ENCODE measurements at places on chromosomes 6 and 20. TPM values are rescaled to one million over a fixed set of nuclear protein-coding genes. Genes with fewer than 3 reads are reported as not detected.

The PAX1 gene
- not detected for total RNA-seq

The MAP7 gene
- total RNA-seq, result 57.4 TPM

The GPR6 gene
- not detected for total RNA-seq

DNA sequence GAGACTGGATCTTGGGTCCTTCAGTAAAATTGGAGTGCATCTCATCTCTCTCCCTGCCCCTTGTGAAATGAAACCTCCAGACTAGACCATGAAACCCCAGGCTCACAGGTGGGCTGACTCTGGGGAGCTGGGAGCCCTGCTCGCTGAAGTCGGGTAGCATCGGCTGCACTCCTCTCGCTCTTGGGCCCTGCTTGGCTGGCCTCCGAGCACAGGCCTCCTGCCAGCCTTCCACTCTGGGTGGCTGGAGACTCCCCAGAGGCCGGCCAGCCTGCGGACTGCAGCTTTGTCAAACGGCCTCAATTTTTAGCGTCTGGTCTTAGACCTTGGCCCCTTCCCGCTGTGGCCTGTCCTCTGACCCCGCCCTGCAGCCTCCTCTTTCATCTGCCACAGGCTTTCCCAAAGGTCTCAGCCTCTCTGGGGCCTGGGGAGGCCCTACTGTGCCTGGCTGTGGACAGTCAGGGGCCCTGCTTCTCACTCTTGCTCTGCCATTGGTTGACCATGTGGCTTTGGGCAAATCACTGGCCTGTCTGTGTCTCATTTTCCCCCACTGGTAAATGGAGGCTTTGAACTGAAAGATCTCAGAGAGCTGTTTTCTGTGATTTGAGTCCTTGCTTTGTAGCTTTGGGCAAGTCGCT, 45.1 kb downstream of the SRC start:
- peak; percentile 54 for DNase-seq

DNA sequence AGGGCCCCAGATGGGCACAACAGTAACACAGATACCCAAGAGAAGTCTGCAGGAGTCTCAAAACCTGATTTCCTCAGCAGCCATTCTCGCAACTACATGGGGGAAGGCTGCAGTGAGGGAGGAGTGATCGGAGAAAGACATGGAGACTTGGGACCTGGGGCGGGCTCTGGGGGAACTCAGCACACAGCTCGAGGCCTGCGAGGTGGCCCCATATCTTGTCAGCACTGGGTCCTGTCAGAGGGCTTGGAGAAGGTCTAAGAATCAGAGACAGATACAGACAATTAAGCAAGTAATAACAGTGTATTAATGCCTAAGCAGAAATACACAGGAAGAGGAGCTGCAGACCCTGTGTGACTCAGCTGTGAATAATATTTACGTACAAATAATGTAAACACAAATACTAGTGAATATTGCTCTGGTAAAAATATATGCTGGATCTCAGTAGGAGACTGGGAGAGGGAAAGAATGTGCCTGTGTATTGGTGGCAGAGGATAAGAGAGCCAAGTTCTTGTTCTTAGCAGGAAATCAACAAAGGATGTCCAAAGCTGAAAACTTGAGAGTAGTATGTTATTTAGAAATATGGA, 336.2 kb downstream of the ZFAND3 start:
- no peak for DNase-seq

DNA sequence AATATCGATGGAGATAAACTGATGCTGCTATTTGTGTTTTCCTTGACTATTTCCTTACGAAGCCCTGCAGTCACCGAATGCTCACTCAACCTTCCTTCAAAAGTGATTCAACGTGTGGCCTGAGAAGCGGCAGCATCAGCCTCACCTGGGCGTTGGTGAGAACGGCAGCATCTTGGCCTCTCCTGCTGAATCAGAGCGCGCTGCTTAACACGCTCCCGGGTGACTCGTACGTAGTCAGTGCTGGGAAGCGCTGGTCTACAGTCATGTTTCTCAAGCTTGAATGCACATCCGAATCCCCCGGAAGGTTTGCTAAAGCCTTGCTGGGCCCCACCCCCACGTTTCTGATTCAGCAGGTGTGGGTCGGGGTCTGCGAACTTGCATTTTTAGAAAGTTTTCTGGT, 214.1 kb upstream of the RREB1 start:
- DNase-seq, result no peak

DNA sequence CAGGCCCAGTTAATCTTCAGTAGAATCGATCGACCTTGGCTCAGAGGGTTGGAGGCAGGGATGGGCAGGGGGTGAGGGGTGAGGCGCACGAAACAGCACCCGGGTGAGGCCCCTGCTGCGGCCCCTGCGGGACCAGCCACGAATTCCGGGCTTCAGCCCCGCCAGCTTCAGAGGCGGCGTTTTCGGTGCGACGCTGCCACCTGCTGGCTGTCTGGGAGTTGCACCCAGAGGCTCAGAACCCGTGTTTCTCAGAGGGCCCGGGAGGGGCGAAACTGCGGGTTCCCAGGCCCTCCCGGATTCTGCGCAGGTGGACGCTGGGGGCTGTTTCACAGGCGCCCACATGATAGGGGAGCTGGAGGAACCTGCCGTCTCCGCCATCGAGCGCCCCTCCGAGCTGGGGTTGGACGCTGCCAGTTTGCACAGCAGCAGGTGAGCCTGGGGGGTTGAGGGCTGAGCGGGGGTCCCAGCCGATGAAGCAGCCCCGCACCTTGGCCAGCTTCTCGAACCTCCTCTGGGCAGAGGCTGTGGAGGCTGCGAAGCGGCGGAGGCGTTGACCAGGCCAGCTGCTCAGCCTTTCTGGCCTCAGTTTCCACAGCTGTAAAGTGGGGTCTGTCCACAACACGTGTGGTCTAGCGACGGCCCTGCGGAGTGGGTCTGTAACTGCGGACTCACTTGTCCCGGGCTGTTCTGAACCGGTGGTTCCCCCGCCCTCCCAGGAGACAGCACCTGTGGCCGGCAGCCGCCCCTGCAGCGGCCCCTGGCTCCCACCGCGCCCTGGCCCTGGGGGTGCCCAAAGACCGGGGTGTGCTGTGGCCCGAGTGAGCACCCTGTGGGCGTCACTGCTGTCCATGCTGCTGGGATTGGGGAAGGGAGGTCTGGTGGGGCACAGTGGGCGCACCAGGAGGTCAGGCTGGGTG, 2.5 kb upstream of the BHLHE23 start:
- peak; percentile 89 for DNase-seq

- no peak for DNase-seq
These were observed 593 bp downstream of the DNMT3B start for GRCh38 chr20:32762754-32763201.

DNA sequence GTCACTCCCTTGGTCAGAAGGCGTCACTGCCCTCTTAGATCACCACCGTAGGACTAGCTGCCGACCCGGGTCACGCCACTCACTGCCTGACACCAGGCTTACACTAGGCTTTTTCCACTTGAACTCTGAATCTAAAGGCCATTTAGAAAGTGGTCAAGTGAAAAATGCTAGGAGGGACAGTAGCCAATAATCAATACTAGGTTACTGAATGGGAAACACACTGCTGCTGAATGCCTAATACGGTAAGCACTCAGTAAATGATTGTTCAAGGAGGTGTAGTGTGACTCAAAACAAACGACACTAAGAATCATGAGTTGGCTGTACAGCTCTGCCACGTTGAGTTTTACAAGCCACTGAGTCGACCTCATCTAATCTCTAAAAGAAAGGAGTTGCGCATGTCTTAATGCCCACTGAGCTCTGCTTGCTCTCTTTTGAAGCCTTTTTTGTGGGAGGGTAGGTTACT, 760 bp upstream of the IBTK start:
- peak; percentile 27 for DNase-seq

DNA sequence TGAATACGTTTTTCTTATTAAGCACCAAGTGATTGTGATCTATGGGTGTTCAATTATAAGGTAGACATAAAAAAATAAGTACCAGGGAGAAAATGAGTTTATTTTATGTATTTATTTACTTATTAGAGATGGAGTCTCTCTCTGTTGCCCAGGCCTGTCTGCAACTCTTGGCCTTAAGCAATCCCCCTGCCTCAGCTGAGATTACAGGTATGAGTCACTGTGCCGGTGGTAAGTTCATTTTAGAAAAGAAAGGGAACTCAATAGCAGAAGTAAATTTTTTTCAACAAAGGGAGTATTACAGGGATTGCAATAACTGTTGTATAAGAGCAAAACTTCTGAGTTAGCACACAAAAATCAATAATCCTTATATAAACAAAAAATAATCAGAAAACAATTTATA, 98.7 kb upstream of the FUT9 start:
- DNase-seq, result no peak

- no peak for DNase-seq
These were observed 5.0 kb upstream of the KAT14 start for GRCh38 chr20:18132663-18133062.

GRCh38 chr6:143160439-143161220, 99.9 kb downstream of the AIG1 start:
- no peak for DNase-seq

- DNase-seq, result no peak
These were observed 35.7 kb downstream of the TXLNB start for GRCh38 chr6:139256087-139256486.

- no peak for DNase-seq
These were observed 11.5 kb downstream of the APCDD1L start for GRCh38 chr20:58503668-58504067.

GRCh38 chr20:46176739-46177378, 58.7 kb downstream of the CD40 start:
- DNase-seq, result no peak

DNA sequence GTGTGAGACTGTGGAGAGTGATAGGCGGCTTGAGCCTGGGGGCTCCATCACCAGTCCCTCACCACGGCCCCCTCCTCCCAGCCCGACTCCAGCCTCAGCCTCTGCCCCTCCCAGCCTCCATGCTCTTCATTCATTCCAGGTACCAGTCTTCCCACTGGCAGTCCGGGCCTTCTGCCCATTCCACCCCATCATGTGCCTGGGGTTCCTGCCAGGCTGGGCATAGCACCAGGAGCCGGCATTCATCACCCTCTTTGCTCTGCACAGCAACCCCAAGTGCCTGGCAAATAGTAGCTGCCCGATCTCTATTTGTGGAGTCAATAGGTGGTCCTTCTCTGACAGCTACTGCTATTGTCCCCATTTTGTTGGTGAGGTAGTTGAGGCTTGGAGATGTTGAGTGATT, 39.6 kb upstream of the GTSF1L start:
- DNase-seq, result no peak

DNA sequence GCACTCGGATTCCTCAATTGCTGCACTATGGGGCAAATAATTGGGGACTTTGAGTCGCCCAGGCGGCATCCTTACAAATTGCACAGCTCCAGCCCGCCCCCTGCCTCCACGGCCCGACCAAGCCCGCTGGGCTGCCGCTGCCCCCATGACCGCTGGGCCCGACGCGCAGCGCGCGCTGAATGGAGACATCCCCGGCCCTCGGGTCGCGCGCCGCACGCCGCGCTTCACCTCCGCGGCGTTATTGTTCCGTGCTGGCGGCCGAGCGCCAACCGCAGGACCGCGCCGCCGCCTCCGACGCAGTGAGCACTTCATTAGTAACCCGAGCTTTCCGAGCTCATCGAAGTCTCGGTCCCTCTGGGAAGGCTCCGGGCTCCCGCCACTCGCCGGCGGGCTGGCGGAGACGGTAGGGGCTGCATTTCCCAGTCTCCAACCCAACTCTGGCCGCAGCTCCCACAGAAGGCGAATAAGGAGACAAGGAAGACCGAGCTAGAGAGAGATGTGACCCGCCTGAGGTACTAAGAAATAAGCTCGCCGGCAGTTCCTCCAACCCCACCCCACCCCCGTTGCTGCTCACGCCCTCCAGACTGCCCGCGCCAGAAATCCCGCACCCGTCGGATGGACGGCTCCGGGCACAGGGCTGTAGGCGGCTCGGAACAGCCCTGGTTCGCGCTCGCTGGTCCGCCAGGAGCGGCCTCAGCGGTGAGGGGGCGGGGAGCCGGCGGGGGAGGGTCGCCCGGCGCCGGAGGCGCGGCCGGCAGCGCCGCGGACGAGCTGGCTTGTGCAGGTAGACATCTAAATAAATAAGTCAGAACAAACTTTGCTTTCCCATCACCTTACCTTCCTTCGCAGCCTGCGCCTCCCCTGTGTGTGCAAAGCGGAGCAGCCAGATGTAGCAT, 703 bp downstream of the EPHA7 start:
- no peak for DNase-seq

GRCh38 chr6:3287976-3288707, 29.4 kb downstream of the PSMG4 start:
- DNase-seq, result no peak

DNA sequence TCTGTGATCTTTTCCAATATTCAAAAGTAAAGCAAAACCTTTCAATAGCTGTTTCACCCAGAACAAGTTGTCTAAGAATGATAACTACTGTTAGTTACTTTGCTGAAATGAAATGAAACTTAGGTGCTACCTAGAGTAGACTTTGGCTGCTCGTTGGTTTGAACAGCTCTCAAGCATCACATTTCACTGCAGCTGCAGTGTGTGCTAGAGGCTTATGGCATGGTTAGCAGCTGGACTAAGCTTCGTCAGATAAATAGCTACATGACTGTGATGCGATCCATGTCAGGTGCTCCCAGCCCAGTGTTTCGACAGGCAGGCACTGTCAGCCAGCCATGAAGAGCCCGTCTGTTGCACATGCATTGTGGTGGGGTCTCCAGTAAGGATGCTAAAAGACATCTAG, 201.1 kb downstream of the TFAP2B start:
- no peak for DNase-seq

- no peak for DNase-seq
These were observed 751.5 kb downstream of the CBLN4 start for GRCh38 chr20:55253781-55254180.
